ENCODE measurements at places on chromosomes 3 and 15.

- DNase-seq, result no peak
Measured at GRCh38 chr3:36774052-36774451, 9.7 kb upstream of the DCLK3 start.

DNA sequence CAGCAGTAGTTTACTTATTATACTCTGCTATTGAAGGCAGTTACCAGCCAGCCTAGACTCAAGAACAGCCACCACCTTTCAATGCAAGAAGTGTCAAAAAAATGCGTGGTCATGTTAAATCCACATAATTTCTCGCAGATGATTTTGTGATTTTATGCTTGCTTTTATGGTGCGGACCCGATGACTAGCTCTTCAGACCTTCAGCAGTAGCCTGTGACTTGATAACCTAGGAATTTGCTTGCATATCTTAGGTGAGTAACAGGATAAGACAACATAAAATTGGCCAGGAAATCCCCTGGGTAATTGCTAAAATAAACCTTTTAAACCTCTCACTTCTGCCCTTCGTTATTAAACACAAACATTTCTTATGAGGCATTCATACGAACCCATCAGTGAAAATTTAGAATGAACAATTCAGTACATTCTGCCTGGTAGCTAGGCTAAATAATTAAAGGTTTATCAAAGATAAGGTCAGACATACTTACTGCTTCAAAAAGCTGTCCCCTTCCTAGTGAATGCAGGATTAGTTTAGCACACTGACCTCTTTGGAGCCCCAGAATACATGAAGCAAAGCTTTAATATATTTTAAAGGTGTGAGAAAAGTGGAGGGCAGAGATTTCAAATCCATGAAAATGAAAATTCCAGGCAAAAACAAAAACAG is 798.8 kb downstream of the OTOL1 start:
- DNase-seq, result no peak

DNA sequence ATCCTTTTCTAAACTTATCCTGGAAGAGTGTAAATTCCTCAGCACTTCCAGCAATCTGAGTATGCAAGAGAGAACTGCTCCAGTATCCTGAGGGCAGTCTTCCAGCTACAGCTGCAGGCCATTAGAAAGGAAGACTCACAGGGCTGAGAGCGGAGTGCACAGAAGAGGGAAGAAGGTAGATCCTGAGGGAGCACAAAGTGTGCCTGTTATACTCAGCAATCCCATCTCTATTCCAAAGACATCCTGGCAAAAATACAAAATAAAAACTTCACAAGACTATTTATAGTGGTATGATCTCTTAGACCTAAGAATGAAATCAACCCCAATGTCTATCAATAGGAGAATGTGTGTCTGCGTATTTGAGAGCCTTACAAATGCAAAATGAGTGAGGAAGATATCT is 292.0 kb downstream of the ZIC1 start:
- no peak for DNase-seq

DNA sequence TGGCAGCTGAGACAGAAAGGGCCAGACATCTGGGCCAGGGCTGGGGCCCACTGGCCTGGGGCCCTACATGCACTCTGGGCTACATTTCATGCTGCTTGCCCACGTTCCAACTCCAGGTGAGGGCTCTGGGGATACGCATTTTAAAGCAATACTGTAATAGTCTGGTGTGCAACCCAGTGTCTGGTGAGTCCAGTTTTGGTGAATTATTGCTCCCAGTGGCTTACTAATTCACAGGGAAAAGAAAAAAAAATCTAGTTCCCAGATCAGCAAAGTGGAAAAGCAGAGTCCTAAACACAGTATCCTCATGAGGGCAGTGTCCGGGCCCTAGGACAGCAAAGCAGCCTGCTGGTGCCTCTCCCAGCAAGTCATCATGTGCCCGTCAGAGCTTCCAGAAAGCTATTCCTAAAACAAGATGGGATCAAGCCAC is 82.4 kb downstream of the CCNL1 start:
- DNase-seq, result no peak

DNA sequence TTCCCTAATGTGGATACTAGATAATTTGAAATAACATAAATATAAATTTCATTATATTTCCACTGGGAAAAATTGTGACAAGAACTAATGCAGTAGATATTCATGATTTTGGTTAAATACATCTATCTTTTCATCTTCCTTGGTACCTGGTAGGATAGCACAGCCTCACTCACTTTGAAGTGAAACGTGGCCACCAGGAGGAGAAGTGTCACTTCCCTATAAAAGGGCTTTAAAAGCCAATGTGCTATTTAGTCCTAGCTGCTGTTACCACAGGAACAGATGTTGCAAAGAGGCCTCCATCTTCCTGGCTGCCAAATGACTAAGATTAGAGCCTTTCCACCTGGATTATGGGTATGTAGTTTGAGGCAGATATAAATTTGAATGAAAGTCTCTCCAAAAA is 140.0 kb downstream of the PLOD2 start:
- DNase-seq, result no peak

GRCh38 chr3:135440746-135441145 is 524.8 kb upstream of the PPP2R3A start:
- no peak for DNase-seq

DNA sequence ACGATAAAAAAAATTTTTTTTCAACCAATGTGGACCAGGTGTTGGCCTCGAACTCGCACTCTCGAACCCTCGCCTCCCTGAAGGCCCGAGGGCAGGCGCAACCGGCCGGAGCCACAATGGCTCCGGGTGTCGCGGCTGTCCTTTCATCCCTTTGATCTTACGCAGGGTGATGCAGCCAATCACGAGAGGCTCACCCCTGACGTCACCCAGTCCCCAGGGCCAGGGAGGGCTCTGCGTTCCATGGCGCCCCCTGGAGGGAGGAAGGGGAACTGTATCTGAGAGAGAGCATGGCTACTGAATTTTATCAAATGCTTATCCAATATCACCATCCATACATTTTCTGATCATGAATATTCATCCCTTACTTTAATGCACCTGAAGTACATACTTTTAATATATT is 15.4 kb upstream of the GMNC start:
- no peak for DNase-seq

GRCh38 chr3:183777016-183777618 is 48.3 kb downstream of the MAP6D1 start:
- DNase-seq, result no peak

- DNase-seq, result no peak
Measured at GRCh38 chr15:42088801-42089640, 5.3 kb downstream of the PLA2G4D start.

- no peak for DNase-seq
Measured at GRCh38 chr15:83300826-83301225, 16.4 kb upstream of the BNC1 start.

DNA sequence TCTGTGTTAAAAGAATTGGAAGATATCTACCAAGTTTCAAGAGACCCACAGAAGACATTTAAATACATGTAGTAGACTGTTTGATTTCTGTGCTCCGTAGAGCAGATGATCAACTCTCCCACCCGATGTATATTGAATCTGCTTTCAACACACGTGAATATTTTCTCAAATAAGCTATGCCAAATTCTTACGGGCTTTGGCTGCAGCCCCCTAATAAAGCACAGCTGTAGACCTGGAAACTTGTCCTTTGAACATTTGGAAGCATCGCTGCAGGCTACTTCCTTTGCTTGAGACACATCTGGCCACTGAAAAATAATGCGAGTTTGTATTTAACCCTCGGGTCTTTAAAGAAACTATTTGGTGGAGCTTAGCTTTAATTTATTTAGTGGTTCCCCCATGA is 98.3 kb upstream of the SELENOK start:
- DNase-seq, result no peak
